ENCODE measurements at places on chromosomes 2 and 18.

DNA sequence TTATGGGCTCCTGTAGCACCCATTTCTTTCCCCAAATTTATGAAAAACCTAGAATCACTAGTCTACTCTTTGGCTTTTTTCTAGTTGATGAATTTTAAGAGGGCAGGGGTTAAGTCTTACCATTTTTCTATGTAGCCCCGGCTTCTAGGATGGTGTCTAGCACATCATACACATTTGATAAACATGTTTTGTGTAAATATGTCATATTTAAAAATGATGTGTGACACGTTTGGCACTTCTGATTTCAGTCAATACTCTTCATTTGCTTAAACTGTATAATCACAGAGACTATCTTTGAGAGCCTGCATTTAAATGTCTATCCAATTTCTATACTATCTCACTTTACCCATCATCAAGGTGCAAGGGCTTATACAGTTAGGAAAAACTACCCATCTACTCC, 331.1 kb downstream of the TDRD15 start:
- DNase-seq, result no peak

DNA sequence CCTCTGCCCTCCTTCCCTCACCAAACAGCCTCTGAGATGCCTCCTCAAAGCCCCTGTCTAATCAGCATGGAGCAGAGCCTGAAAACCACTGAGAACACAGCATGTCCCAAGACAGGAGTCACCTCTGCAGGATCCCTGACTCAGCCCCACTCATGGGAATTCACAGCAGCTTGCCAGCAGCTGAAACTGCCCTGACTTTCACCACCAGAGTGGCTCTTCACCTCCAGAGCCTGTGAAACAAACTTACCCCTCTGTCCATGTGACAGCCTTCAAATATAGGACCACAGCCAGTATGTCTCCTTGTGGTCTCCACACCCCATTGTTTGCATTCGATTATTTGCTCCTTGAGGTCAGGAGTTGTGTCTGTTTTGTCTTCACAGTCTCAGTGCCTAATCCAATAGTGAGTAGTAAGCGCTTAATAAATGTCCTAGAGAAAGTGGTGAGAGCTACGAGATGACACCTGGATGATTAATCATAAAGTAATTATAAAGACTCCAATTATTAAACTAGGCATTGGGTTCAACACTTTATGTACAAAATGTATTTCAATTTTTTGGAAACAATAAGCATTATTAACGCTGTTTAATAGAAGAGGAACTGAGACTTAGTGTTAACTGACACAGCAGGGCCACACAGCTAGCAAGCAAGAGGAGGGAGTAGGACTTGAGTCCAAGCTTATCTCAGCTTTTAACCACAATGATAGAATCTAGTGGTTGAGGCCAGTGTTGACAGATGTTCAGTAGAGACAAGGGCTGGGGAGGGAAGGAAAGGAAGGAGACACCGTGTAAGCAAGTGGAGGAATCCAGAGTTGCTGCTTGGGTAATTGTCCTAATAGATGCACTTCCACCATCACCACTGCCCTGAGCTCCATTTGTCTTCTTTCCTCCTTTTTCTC, 358.7 kb upstream of the TNP1 start:
- DNase-seq, result no peak

GRCh38 chr2:149513461-149513860, 74.1 kb downstream of the MMADHC start:
- DNase-seq, result no peak

- DNase-seq, result no peak
Measured at GRCh38 chr2:169849710-169850109, 22.5 kb downstream of the UBR3 start.

DNA sequence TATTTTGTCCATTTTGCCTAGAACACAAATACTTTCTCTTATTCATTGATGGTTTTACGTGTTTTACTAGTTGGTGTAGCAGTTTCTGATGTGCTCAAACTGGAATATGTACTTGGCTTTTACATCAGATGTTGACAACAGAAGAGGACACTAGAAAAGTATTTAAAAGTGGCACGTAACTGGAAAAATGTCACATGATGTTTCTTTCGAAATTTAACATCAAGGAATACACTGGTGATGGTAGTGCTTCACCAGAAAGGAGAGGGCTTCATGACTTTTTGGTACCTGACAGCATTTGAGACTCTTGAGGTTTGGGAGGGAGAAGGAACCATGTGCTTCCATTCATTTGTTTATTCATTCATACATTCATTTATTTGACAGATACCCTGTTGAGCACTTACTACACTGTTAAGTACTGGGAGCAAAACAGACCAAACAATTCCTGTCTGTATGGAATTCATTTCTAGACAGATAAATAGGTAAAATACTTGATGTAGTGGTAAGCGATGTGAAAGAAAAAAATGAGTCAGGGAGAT, 1.5 kb downstream of the GIGYF2 start:
- DNase-seq, result no peak

- DNase-seq, result no peak
Measured at GRCh38 chr2:215644233-215644897, 208.5 kb upstream of the FN1 start.

- no peak for DNase-seq
Measured at GRCh38 chr2:109666466-109666865, 52.3 kb downstream of the SOWAHC start.

- no peak for DNase-seq
Measured at GRCh38 chr2:74915743-74916142, 42.7 kb upstream of the POLE4 start.

DNA sequence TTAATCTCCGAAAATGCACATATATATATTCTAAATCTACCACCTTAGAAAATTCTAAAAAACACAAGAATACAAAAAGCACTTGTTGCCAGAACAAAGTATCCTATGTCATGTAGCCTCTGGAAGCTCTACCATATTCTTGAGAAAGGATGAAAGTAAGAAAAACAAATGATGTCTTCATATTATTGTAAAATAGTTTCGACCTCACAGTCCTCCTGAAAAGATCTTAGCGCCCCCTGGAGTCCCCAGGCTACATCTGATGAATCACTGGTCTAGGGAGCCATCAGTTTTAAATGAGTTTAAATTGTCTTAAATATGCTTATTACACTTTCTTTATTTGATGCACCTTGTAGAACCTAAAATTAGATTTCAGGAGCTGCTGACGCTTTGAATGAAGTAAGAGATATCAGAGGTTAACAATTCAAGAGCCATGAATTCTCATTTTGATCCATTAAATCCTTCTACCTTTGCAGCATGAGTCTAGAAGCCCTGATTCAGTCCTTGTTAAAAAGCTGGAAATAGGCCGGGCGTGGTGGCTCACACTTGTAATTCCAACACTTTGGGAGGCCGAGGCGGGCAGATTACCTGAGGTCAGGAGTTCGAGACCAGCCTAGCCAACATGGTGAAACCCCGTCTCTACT, 138.8 kb downstream of the MCFD2 start:
- peak; percentile 10 for DNase-seq

DNA sequence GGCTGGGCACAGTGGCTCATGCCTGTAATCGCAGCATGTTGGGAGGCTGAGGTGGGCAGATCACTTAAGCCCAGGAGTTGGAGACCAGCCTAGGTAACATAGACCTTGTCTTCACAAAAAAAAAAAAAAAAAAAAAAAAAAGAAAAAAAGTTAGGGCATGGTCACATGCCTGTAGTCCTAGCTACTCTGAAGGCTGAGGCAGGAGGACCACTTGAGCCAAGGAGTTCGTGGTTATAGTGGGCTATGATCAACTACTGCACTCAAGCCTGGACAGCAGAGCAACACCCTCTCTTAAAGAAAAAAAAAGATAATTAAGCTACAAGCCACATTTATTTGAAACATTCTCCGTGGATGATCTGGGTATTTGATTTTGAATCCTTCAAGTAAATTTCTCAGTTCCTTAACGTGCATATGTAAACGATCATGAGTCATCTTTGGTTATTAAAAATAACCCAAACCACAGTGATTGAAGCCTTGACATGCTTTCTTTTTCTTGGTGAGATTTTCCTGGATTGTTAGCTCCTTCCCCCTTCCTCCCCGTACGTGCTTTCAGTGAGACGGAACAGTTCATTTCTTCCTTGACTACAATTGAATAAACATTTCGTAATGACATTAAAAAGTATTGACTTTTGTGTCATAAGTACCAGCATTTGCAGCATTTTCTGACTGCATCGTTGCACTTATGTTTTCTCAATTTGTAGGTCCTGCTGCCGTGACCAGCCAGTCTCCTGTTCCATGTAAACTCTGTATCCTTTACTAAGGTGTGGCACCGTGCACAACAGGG, 20.3 kb downstream of the RMC1 start:
- no peak for DNase-seq

- DNase-seq, result no peak
Measured at GRCh38 chr2:127647242-127648190, 1.6 kb downstream of the GPR17 start.

DNA sequence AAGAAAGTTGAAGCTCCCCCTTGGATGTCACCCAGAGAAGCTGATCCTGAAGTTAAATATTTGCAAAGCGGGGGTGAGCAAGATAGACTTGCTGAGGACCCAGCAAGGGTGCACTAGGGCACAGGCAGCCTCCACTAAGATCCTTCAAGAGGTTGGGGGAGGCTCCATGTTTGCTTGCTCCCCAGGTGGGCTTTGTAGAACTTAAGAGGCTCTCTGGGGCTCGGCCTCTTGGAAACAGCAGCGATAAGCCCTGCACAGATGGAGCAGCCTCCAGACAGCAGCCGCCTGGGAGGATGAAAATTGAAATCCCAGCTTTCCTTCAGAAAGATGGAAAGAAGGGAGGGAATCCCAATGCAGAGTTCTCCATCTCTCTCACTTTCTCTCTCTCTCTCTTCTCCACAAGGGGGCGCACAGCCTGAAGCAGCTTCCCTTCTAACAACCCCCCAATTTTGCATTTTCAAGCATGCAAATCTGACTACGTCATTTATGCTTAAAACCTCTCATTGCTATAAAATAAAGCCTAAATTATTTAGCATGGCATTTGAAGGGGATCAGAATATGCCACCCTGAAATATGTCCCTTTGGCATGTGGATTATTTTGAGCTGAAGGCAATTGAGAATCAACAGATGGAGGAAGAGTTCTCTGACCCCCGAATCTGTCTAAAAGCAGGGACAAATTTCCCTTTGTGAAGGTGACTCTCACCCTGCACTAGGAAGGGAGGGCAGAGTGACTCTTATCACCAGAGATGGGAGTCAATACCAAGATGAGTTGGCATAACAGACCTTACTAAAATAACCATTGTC, 185.7 kb upstream of the KLHL29 start:
- DNase-seq, result no peak

DNA sequence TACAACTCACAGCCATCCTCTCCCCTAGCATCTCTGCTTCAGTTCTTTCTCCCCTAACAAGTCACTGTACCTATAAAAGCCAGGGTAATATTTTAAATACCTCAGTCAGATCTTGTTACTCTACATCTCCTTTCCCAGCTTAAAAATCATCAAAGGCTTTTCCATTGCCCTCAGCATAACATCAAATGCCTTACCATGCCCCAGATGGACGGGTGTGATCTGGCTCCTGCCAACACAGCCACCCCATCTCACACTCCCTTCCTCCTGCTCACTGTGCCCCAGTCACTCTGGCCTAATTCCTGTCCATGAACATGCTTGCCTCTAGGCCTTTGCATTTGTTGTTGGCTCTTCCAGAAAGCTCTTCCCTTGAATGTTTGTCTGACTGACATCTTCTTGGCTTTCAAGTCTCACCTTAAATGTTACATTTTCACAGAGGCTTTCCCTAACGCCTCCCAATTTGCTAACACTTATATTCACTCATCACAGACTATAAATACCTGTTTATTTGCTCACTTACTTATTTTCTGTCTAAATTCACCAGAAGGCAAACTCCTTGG, 640.9 kb downstream of the NYAP2 start:
- no peak for DNase-seq

GRCh38 chr2:29270701-29271121, 155.5 kb downstream of the CLIP4 start:
- DNase-seq, result no peak

DNA sequence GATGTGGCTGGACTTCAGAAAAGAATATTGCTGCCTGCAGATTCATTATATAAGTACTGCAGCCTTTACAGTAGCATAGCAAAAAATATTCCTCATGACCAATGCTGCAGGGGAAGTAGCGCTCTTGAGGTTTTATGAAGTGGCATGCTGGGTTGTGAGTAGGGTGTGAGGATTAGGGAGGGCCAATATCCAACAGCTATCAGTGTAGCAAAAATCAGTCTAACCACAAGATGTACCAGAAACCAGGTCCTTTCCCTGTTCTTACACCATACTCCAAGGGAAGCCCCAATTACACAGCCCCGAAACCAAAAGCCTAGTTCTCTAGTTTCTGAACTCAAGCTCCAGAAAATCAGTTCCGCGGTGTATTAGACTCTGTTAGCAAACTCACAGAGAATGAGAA, 1082.2 kb upstream of the DDX18 start:
- no peak for DNase-seq

DNA sequence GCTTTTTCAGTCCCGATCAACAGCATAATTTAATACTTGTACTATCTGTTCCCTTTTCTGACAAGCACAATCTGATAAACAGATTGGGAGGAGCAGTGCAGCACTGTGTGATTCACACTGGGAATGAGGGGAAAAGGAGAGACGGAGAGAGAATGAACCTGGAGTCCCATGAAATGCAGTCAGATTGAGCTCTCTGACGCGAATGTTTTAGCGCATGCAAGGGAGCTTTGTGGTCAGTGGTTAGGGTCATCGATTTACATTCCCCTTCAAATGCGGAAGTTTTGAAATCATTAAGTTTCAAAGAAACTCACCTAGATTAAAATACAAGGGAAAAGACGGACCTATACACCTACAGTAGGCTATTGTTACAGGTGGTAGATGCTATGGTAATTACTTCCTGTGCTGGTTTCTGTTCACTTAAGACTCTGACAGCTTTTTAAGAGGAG, 99.6 kb downstream of the KCTD1 start:
- DNase-seq, result no peak

GRCh38 chr2:226906163-226906693, 70.4 kb downstream of the RHBDD1 start:
- no peak for DNase-seq

DNA sequence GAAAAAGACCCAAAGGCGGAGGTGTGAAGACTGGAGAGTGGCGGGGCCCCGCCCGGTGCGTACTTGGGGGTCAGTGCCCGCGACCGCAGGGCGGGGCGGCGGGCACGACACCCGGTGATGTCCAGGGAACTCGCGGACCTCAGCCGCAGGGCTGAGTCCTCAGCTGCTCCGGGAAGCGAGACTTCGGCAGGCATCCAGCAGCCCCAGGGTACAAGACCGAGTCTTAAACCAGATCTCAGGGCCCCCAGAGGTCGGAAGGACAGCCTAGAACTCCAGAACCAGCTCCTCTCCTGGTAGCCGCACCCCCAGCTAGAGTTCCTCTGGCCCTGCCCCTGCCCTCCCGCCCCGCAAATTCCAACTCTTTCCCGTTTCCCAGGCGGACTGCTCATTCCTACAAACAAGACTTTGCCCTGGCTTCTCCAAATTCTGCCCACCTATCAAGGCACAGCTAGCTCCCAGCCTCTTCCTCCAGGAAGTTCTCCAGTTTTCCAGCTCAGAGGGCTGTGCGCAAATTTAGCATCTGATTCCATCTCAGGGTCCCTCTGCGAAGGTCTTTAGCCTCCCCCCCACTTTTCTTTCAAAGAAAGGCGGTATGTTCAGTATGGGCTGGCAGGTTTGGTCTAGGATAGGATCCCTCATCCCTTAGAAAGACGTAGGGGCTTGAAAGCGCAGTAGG, 26.0 kb upstream of the NOTO start:
- no peak for DNase-seq

Measured in stimulated activated CD8-positive, alpha-beta memory T cell treated with anti-CD3 and anti-CD28 coated beads, Interleukin-7, amount 100 ng/mL, for 1 hour (primary cell).